ENCODE measurements at places on chromosomes 2 and 18.

GRCh38 chr2:219049282-219049681 lies 8.0 kb upstream of the CFAP65 start:
- DNase-seq = no peak

DNA sequence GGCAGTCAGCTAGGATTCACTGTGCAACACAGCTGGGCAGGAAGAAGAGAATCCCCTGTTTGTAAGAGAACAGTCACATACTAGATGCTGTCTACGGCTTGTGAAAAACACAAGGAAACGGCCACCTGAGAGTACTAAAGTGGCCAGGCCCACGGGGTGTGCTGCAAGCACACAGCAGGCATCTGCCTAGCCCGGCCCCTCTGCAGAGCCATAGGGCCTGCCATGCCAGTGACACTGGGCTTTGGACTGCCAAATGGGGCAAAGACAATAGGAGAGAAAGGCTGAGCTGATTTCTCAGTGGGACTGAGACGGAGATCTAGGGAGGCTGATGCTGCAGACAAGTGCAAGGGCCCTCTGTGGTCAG lies 10.3 kb downstream of the TUBB6 start:
- DNase-seq = no peak

DNA sequence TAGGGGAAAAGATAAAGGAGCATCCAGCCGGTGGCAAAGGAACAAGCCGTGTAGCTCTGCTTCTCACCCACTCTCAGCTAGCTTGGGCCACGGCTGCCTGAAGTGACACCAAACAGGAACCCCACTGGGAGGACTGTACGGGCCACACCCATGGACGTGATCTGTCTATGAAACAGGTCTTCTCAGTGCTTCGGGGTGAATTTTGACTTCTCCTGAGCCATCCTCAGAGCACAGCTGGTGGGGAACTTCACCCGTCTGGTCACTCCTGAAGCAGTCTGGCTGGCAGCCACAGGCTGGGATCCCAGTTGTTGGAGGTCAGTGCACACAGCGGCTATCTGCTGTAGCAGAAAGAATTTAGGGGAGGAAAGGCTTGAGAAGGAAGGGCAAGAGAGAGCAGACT lies 223.8 kb downstream of the FAM210A start:
- DNase-seq = no peak

DNA sequence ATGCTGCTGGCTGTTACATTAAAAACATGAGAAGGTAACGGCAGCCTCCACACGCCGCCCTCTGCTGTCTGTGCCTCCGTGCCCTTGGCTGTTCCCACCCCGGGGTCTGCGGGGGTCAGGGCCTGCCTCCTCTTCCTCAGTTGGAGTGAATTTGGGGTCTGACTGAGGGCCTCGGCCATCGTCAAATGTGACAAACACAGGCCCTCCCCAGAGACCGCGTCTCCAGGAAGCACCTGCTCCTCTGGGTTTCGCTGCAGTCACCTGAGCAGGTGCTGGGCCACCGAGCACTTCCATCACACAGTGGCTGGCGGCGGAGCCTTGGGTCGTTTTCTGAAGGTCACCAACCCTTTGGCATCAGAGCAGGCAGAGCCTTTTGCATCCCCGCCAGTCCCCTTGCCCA lies 70.9 kb downstream of the NFATC1 start:
- DNase-seq = no peak

- no peak for DNase-seq
Observed at GRCh38 chr2:29227935-29228675, 112.9 kb downstream of the CLIP4 start.

GRCh38 chr18:47407736-47408135 lies 156.3 kb upstream of the SKOR2 start:
- no peak for DNase-seq

DNA sequence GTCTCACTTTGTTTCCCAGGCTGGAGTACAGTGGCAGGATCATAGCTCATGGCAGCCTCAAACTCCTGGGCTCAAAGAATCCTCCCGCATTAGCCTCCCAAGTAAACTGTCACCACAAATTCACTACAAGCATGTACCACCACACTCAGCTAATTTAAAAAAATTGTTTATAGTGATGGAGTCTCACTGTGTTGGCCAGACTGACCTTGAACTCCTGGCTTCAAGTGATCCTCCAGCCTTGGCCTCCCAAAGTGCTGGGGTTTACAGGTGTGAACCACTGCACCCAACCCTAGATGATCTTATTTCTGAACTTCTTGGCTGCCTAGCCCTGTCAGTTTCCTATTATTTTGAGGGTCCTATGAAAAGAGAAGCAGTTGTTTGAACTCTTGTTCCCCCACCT lies 14.8 kb downstream of the DYNC2LI1 start:
- DNase-seq = no peak

DNA sequence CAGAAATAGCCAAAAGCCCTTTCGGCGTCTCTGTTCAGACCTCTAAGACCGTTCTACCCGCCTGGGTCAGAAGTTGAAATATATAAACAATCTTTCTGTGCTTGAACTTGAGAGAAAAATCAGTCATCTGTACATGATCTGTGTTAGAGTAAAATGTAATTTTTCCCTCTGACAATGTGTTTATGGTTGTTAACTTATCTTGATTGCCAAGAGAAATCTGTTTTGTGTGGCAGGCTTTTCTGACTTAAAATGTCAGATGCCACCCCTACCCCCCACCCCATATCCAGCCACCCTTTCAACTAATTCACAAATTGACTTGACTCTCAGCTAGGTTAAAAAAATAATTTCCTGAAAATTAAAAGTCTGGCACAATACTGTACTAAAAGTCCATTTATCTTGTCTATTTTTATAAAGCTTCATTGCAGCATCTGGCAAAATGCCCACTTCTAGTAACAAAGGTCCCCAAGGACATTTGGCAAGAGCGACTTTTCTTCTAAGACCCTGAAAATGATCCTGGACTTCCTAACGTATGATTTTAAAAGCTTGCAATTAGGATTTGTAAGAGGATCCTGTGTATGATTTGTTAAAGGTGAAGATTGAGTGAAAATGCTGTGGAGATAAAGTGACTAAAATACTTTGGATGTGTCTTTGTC lies 304.2 kb downstream of the EPHA4 start:
- DNase-seq = no peak
